ENCODE measurements at places on chromosomes 16 and 17.

- DNase-seq, result no peak
These were observed 28.2 kb upstream of the PSMD7 start for GRCh38 chr16:74268372-74268782.

DNA sequence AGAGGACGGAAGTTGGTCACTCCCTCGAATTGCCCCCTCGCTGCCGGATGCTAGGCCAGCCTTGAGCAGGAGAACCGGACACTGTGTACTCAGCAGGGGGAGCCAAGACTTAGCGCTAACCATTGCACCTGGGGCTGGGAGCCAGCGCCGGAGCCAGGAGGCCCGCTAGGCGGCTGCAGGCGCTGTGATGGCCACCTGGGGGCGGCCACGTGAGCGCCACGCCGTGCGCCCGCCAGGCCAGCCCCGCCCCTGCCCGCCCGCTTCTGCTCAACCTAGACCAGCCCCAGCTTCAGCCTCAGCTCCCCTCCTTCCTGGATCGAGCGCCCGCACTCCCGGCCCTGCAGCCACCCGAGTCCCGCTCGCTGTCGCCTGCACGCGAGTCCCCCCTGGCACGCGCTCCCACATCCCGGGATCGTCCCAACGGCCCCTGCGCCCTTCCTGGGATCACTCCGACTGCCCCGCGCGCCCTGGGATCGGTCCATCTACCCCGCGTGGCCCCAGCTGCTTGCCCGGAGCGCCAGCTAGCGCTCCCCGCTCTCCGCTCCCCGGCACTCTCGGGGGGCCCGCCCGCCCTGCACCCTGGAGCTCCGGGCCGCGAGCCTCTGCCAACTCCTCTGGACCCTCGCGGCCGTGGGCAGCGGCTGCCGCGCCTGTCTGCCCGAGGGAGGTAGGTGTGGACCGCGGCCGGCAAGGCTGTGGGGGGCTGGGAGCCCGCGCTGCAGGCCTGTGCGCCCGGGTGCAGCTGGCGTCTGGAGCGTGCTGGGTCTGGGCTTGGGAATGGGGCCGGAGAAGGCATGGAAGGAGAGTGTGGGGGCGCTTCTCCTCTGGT, at the start of gene EEF2K:
Gene EEF2K, plus strand, starts transcription at position 266 of the 829 bp plus-strand sequence. CDS start 19,452 bp downstream, outside the sequence.
- DNase-seq, result peak; percentile 94

DNA sequence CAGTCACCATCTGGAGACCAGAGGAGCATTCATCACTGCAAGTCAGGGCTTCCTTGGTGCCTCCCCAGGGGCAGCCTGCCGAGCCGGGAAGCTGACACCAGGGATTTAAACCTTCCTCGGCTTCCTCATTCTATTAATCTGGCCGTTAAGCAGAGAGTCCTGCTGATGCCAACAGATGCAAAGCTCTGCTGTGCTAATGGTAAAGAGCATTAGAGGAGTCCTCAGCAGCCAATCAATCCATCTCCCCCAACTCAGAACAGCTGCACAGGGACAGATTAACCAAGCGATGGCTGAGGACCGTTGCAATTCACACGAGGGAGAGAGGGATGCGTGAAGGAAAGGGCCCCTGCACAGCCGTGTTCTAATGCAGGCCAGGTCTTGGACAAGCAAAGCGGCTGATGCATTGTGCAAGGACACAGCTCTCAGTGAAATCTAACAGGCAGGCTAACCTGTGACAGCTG, 116.6 kb downstream of the XYLT1 start:
- no peak for DNase-seq

- peak; percentile 92 for DNase-seq
These were observed 4.6 kb upstream of the TAF15 start for GRCh38 chr17:35804658-35805192.

- DNase-seq, result no peak
These were observed 68.1 kb downstream of the COG7 start for GRCh38 chr16:23384878-23385277.

Measured in EH (cell line).